ENCODE measurements at places on chromosomes 2 and 18.

DNA sequence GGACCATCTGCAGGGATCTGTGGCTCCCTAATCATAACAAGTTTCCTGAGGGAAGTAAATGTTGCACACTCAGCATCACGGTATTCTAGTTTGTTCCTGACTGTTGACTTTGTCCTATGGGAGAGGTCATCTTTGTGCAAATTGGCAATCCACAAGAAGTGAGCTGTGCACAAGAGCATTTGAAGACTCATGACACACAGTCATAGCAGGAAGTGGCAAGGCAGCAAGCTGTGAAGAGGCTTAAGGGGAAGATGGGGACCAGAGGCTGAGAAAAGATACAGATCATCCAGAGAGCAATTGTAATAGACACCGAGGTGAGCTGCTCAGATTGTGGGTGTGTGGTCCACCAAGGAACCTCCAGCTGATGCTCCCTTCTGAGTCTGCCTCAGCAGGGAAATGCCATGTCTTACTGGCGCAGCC, 2.7 kb downstream of the TNP1 start:
- no peak for DNase-seq

- DNase-seq = no peak
Observed at GRCh38 chr2:14815201-14815600, 182.7 kb downstream of the LRATD1 start.

- DNase-seq = no peak
Observed at GRCh38 chr2:144166743-144167142, 353.2 kb downstream of the ZEB2 start.

DNA sequence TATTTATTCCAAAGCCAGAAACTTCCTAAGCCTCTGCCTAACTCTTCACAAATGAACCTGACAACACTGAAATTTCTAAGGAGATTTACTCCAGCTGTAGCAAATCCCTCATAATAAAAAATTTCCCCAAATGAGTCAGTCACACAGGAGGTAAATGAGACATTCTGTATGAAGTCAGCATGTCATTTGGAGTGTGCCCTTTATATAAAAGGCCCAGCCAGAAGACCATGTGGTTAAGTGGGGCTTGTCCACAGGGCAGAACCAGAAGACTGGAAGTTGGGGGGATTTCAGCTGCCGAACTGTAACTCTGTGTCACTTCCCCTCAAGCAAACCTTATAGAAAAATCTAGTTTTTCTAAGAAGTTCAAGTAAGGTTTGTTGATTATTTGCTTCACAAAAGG, 30.2 kb downstream of the NRP2 start:
- DNase-seq = no peak
